ENCODE measurements at places on chromosomes 16 and 17. TPM values are rescaled to one million over a fixed set of nuclear protein-coding genes. Genes with fewer than 3 reads are reported as not detected.

Gene MPV17L
- total RNA-seq, result not detected

DNA sequence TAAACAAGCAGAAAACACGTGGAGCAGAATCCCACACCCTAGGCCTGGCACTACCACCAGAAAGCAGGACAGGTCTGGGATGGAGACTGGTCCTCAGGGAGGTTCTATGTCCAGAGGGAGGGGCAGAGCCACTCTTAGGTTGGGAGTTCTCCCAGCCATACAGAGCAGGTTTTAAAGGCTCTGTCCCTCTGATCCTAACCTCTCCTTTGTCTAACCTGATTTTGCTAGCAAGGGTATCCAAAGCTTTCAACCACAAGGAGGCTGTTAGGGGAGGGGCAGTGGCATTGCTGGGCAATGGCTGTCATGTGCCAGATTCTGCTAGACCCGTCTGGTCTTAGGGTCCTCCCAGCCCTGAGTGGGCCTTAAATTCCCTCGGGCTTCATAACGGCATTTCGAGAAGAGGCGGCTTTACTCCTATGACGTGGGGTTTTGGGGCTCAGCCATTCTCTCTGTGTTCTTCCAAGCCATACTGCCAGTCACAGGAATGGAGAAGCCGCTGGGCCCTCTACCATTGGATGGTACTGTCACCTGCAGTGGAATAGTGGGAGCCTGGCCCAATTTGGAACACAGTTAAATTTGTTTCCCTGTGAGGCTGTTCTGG, 5.7 kb downstream of the TPPP3 start:
- H3K27ac ChIP-seq, result no peak overlapping the region
- H3K36me3 ChIP-seq, result no peaks in the 10 kb centered on the region
- no peak overlapping the region for H3K4me3 ChIP-seq
- H3K4me1 ChIP-seq, result no peaks in the 10 kb centered on the region
- no peak for DNase-seq

- H3K27ac ChIP-seq, result peak overlapping the region; percentile 62
- peak; percentile 68 for DNase-seq
- peaks cover 32% of the 10 kb centered on the region for H3K4me1 ChIP-seq
- H3K4me3 ChIP-seq, result peak overlapping the region; percentile 73
- no peaks in the 10 kb centered on the region for H3K27me3 ChIP-seq
Observed at GRCh38 chr17:29929006-29929532, 959 bp downstream of the SSH2 start.

DNA sequence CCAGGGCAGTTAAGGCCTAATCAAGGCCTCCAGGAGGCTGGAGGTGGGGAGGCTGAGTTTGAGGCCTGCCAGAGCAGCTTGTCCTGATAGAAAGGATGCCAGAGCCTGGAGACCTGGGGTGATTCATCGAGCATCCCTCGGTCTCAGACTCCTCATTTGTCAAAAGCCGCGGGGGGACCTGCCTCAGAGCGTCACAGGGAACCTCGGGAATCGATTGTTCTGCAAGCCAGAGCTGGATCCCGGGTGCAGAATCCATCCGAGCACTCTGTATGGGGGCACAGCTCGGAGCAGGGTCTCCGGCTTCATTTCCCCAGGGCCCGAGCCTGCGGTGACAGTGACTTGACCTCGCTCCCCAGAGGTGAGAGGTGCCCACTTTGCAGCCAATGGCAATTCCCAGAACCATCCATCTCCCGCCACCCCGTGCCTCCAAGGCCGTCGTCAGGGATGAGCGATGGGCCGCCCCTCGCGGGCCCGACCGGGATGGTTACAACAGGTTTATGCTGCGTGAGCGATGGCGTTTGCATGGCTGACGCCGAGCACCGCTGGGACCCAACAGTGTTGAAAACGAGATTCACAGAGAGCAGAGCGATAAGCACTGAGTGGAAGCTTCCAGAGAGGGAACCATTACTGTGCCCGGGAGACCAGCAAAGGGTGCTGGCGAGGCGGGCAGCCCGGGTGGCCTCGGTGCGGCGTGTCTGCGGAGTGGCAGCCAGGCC, 117.1 kb upstream of the GSE1 start:
- no peak overlapping the region for H3K4me3 ChIP-seq
- H3K36me3 ChIP-seq, result no peaks in the 10 kb centered on the region
- no peak overlapping the region for H3K27ac ChIP-seq
- H3K27me3 ChIP-seq, result no peaks in the 10 kb centered on the region
- DNase-seq, result no peak
- H3K4me1 ChIP-seq, result peaks cover 23% of the 10 kb centered on the region

DNA sequence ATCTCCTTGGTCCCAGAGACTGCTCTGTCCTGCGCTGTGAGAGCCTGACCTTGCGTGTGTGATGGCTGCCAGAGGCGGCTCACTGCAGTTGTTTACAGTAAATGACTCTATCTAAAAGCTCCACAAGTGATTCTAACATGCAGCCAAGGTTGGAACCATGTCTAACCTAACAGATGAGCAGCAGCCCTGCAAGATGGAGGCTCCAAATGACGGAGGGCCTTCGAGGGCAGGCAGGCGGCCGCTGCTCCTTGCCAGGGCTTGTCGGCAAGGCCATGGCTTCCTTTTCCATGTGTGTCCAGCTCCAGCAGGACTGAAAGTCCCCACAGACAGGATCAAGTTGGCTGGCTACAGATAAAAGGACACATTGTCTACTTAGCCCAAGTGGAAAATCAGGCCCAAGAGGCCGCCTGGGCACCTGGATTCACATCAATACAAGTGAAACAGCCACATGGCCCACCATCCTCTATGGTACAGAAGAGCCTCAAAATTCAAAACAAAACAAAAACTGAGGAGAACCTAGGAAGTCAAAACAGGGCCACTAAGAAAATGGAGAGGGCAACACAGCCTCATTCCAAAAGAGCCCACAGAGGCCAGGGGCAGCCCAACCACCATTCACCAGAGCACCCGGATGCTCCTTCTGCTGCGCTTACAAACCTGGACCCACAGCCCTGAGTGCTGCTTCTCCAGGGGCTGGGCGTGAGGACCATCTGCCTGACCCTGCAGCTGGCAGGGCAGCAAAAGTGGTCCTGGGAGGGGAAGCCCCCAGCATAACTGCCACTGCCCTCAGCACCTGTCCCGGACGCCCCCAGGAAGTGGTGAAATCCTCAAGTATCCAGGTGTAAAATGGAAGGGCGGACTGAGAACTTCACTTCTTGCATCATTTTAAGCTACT, 65.0 kb downstream of the AMFR start:
- DNase-seq, result peak; percentile 21
- no peak overlapping the region for H3K27ac ChIP-seq
- H3K36me3 ChIP-seq, result no peaks in the 10 kb centered on the region

Gene CDC27
- total RNA-seq, result 58.9 TPM

Gene MYLK3
- 0.68 TPM for total RNA-seq
